ENCODE measurements at places on chromosomes 5 and 9. TPM values are rescaled to one million over a fixed set of nuclear protein-coding genes. Genes with fewer than 3 reads are reported as not detected.

- DNase-seq = no peak
Measured at GRCh38 chr9:133008406-133008805, 22.4 kb upstream of the GTF3C5 start.

DNA sequence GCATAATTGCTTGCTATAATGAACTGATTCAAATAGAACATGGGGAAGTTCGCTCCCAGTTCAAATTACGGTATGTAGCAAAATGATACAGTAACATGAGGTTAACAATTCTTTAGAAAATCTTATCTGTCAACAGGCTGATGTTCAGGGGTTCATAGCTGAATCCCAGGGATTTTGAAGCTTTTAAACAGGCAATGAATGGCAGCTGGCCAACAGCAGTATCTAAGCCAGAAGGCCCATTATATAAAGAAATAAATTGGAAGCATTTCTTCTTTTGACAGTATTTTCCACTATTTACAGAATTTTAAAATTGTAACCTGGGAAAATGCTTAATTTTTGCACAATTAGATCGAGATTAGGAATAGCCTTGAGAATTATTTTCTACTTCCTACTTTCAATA, 126.8 kb downstream of the PDE8B start:
- no peak for DNase-seq

- DNase-seq = peak; percentile 14
Measured at GRCh38 chr9:84669288-84670137, at the start of gene NTRK2. TSS of gene NTRK2 (plus strand) at chr9:84669729. CDS start at chr9:84670749, 1,020 bp downstream.

The SPATA31A6 gene
- total RNA-seq = not detected

Data from activated naive CD8-positive, alpha-beta T cell treated with anti-CD3 and anti-CD28 coated beads for 36 hours (primary cell).